ENCODE measurements at places on chromosomes 2 and 18. TPM values are rescaled to one million over a fixed set of nuclear protein-coding genes. Genes with fewer than 3 reads are reported as not detected.

DNA sequence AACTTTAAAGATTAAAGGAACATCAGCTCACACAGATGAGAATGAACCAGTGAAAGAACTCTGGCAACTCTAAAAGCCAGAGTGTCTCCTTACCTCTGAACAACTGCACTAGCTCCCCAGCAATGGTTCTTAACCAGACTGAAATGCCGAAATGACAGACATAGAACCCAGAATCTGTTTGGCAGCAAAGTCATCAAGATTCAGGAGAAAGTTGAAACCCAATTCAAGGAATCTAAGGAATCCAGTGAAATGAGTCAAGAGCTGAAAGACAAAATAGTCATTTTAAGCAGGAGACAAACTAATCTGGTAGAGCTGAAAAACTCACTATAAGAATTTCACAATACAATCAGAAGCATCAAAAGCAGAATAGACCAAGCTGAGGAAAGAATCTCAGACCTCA lies 72.0 kb downstream of the STRADB start:
- DNase-seq = no peak

DNA sequence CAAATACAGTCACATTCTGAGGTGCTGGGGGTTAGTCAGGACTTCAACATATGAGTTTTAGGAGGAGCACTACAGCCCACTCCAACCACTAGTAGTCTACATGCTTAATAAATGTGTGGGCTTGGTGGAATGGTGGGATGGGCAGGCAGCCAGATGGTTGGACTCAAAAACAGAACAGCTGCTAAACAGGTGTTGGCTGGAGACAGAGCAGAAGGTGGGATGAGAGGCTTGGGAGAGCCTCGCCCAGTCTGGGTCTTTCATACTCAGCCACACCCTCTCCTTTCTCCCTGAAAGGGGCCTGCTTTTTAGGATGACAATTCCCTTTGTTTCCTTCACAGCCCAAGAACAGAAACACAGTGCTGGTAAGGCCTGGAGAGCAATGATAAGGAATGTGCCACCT lies 143.9 kb upstream of the KLHL29 start:
- no peak for DNase-seq

CRYBA2 gene
- not detected for total RNA-seq

DNA sequence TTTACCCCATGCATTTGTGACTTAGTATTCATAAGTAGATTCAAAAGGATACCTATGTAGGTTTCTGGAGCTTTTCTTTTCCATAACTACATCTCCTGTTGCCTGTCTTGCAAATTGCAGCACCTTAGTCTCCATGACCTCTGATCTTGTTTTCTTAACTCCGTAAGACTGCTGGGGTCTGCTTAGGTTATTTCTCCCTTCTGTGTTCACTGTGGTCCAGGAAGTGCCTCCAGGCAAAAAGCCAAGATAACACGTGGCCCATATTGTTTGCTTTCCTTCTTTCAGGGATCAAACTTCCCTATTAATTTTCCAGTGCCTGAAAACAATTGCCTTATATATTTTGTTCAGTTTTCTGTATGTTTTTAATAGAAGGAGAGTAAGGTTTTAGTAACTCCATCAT lies 86.4 kb downstream of the GCA start:
- no peak for DNase-seq

DNA sequence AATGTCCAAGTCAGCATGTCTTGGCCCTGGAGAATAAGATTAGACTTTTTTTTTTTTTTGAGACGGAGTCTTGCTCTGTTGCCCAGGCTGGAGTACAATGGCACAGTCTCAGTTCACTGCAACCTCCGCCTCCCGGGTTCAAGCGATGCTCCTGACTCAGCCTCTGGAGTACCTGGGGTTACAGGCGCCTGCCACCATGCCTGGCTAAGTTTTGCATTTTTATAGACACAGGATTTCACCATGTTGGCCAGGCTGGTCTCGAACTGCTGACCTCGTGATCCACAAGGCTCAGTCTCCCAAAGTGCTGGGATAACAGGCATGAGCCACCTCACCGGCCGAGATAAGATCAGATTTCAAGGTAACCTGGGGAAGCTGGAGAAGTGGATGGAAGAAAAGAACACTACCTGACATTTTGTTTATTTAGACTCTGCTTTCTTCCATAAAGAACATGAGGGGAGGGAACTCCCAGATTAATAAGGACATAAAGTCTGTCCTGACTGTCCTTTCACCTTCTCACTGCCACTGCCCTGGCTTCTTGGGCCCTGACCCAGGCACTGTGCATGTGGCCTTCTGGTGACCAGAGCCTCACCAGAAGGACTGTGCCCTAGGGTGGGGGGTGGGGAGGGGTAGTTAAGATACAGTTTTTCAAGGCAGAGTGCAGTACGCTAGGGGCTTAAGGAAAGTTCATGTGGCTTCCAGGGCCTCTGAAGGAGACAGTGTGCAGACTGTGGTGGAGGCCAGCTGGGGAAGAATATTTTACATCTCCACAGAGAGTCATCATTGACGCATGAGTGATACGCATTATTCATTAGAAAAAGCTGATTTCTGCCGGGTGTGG lies 4.8 kb upstream of the IMPA2 start:
- peak; percentile 57 for DNase-seq

GRCh38 chr18:12086249-12086648 lies 7.4 kb upstream of the ANKRD62 start:
- no peak for DNase-seq

All from prostate gland (tissue), 2 donors.